ENCODE measurements at places on chromosomes 5 and 9.

- DNase-seq: no peak
Measured at GRCh38 chr5:56302027-56302426, 68.9 kb upstream of the ANKRD55 start.

DNA sequence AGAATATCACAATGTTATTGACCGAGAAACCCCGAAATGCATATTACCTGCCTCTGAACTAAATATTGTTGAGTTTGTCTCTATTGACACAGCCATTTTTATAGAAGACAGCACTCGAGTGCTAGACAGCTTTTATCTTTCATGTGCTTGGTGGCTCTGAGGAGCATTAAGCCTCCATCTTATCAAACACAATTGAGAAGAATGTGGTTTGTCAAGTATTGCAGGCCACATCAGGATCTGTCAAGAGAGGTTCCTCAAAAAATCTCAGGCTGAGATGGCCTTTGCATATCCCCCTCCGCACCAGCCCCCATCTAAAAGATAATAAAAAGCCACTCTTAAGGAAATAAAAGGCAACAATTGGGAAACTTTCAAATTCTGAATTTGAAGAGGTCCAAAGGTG, 284.8 kb downstream of the DENND1A start:
- DNase-seq: no peak

DNA sequence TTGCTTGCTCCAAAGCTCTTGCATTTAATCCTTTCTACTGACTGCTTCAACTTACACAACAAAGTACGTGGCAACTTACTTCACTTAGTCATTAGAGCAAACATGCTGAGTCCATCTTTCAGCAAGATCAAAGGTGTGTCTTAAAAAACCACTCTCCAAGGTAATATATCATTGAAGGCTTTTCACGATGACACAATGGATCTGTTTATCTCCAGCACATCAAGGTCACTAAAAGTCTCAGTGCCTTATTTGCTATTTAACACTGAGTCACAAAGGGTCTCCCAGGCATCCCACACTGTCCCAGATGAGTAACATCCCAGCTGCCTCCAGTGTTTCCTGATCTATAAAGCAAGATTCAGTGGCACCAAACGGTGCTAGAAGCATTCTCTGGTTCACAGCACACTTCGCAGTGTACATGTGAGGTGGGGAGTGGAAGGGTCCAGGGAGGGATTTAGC, 3.7 kb upstream of the CLK4 start:
- no peak for DNase-seq

DNA sequence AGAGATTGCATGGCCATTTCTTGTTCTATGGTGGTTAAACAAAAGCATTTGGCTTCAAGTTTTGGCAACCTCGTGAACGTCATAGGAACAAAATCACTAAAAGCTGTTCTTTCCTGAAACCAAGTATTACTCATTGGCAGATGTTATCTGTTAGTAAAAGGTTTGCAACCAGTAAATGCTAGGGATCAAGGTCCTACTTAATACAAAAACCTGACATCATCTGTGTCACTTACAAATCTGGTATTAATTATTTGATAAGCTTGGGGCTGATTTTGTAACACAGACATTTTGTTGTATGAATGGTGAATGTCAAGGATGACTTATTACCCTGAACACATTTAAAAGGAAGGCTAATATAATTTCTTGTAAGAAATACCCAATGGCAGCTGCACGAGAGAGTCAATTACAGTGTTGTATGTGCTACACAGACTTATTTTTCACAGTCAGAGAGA, 486.4 kb upstream of the ZNF608 start:
- no peak for DNase-seq

DNA sequence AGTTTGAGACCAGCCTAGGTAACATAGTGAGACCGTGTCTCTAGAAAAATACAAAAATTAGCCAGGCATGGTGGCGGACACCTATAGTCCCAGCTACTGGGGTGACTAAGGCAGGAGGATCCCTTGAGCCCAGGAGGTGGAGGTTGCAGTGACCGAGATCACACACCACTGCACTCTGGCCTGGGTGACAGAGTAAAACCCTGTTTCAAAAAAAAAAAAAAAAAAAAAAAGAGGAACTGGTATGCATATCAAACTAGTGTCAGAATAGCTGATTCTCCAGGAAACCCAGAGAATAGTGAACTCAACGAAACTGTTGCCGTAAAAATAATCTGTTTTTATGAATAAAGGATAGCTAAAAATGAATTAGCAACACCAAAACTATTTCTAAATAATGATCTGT, 126.6 kb upstream of the BASP1 start:
- DNase-seq: no peak

DNA sequence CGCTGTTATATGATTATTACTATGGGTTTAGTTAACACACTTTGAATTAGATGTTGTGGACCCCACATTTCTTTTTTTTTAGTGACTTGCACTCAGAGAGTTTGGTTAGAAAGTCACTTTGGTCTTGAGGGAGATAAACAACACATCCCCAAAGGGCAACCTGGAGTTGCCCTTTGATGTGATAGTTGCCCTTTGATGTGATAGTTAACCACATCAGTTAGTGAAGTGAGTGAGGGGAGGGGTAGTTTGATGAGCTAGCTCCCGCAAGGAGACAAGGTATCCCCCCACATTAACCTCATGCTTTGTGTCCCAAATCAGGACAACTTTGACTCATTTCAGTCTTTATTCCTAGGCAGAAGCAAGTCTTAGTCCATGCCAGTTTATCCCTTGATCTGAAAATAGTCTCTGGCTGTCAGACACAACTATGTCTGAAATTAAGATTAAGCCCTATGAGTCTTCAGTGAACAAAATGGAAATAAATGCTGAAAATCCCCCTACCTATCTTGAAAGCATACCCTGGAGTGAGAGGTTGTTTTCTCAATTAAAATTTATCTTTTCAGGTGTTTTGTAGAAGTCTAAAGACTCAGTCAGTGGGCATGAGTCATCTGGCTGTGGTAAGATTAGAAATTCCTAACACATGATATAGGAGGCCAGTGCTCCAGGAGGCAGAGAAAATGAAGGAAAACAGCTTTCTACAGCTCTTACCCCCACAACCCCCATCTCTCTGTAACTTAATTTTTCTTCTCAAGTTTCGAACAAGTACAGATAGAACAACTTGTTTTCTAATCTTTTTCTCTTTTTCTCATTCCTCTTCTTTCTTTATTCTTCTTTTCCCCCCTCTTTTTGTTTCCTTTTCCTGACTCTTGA, 208.9 kb upstream of the DMRTA1 start:
- DNase-seq: no peak

DNA sequence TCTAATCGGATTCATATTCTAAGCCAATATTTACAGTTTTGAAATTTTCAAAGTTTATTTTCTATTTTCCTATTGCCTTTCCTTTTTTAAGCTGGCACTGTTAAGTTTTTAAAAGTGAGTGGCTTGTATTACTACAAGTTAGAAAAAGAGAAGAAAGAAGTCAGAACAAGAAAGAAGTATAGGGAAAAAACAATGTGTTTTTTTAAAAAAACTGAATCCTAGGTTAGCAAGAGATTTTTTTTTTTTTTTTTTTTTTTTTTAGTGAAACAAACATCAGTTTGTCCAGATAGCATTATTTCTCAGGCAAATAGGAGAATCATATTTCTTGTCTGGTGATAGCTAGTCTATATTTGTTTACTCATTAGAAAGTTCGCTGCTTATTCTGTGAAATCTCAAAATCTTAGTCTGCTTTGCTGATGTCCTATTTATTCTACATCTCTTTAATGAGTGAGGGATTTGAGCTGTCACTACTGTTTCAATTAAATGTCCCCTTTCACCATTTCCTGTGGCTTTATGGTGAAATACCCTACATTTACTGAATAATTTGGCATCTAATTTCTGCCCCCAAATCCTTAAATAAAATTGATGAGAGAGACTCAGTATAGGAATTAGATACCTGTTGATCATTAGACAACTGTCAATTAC, 19.1 kb upstream of the LMNB1 start:
- no peak for DNase-seq

DNA sequence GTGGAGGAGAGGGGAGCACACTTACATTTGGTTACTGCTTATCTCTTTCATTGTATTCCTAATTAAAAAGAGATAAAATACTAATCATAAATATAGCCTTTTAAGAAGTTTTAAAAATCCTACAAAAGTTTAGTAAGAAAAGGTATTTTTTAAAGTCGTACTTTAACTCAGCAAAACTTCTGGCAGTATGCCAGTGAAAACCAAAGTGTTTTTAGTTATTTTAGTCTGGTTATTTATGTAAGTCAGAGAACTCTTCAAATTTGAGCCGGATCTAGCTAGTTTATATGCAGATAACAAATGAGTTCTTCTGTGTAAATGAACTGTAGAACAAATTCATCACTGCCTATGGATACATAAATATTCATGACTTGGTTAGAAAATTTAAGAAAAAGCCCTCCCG, 36.5 kb upstream of the ANKDD1B start:
- DNase-seq: no peak

DNA sequence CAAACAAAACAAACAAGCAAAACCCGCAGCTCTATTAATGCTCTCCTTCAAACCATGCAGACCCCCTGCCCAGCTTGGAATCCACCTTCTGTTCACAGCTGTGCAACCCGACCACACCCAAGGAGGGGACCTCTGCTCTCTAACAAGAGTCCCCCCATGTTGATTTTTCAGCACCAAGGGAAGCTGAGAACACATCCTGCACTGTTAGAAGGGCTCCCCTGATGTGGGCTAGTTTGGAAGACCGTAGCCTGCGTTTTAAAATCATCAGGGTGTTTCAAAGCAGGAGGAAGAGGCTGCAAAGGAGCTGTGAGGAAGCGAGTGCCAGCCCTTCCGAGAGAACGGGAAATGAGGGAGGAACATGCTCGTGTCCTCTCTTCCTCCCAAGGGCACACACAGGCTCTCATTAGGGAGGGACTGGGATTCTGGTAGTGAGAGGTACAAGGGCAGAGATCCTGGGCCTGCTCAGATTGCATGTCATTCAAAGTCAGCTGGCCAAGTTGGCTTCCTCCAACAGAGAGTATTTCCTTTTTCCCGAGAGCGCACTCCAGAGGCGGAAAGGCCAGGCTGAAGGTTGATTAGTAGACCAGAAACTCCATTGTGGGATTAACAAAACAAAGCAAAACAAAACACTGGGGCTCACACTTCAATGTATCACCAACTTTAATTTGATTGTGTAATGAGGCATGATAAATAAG, 185.9 kb downstream of the SEMA6A start:
- no peak for DNase-seq

GRCh38 chr5:139710319-139711066, 62.3 kb downstream of the CXXC5 start:
- DNase-seq: peak; percentile 21

DNA sequence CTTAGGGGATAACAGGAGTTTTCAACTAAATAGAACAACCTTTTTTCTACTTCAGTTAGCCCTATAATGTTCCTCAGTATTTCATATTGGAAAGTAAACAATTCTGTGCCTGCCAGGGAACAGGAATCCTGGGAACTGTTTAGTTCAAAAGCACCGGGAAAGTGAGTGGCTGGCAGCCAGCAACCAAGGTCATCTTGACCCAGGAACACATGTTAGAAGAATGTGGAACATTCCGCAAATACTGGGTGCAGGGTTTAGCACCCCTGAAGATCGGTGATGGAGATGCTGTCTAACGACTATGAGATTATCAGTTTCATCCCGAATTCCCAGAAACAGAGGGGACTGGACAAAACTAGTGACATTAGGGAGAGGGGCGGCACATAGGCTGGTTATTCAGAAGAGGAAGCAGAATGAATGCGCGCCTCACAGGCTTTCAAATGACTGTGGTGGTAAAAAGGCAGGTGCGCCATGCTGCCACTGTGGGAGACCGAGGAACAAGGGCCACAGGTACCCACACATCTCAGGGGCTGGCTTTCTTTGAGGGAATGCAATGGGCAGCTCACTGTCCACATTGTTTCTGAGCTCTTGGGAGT, 51.2 kb downstream of the IPPK start:
- no peak for DNase-seq

- no peak for DNase-seq
Measured at GRCh38 chr9:35423499-35423898, 66.4 kb upstream of the RUSC2 start.

DNA sequence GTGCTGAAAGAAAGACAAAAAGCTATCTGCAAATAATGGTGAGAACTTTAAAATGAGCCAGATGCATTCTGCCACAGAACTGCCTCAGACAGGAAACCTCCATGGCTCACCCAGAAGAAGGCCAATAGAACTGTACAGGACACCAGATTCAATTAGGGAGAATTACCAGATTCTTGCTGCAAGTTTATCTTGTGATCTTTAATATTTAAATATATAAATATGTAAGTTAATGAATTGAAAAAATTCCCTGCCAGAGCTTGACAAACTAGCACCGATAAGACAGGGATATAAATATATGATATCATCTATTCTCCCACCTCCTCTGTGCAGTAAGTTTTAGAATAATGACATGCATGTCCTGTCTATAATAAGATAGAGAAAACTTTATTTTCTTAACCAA, 252.8 kb downstream of the PLK2 start:
- no peak for DNase-seq

- DNase-seq: no peak
Measured at GRCh38 chr5:643811-644271, 31.7 kb downstream of the CEP72 start.

GRCh38 chr9:28215536-28216299, 642.4 kb upstream of the C9orf72 start:
- no peak for DNase-seq

GRCh38 chr9:6716766-6717165, 41.0 kb upstream of the KDM4C start:
- DNase-seq: no peak

DNA sequence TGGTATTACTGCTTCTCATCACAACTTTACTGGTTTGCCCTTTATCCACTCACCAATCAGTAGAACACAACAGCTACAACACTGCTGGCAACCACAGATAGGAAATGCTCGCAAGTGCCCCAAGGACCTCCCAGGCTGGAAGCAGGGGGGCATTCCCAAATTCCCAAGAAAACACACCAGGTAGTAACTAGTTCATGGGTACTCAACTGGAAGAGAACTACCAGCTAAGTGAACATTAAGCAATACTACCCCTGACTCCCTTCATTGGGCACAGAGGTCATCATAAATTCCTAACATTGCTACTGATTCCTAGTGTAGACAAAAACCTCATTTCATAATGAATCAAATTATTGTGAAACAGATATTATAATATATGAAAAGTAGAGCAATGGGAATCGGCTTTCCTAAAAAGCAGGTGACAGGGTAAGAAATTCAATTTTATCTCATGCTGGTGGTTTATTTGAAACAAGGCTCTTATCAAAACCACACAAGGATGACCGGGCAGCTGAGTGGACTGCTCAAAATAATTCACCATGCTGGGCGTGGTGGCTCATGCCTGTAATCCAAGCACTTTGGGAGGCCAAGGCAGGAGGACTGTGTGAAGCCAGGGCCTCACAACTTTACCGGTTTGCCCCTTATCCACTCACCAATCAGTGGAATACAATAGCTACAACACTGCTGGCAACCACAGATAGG, 81.6 kb downstream of the TLE1 start:
- DNase-seq: no peak

DNA sequence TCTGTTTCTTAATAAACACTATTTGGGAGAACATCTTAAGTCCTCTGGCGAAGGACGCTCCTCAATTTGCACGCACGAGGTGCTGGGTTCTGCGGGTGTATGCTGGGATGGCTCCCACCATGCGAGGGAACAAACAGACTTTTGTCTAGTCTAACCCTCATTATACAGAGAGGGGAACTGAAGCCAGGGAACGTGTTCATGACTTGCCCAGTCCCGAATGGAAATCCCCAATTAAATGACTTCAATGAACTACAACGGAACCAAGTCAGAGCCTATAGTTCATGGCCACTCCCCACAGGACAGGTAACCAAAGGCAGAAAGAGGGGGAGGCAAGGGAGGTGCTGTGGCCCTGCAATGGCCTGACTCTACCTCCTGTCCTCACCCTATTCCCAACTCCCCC, 9.3 kb downstream of the TLE1 start:
- DNase-seq: no peak

All from stimulated activated CD4-positive, alpha-beta T cell treated with anti-CD3 and anti-CD28 coated beads, TNF-alpha, amount 100 ng/mL, for 48 hours (primary cell).